Urothelium cell line (cell line): ENCODE measurements at places on chromosomes 1 and 21.
A peak's percentile ranks its signal among the peaks of the same experiment; 100 is the strongest.

DNA sequence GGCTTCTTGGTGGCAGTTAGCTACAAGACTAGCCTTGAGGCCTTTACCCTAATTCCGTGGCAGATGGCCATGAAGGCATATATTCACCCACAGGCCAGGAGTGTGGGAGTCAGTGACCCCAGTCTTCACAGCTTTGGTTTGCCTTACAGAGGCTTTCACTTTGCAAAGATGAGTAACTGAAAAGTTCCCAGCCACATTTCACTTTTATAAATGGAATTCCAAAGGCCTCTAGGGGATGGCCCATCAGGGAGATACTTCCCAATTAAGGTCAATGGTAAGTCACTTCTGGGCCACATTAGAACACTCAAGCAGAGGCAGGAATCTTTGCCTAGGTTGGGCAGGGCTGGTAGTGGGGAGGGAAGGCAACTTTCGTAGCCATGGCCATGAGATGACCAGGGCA lies 13.1 kb upstream of the HEYL start:
- no peak for DNase-seq

DNA sequence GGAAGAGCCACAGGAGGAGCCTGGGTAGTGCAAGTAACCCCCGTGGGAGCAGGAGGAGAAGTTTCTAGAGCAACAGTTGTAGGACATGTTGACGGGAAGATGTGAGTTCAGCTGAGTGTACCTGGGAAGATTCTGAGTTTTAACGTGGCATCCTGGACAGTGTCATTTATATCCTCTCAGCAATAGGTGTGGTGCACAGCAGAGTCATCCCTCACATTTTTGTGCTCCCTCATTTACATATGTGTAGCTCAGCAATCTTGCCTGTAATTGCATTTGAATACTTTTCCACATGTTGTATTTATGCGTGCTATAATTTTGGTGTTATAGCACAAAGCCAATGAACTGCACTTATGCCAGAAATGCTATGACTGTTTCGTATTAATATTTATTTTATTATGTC lies at the start of gene KRTAP13-3:
Gene KRTAP13-3 (minus strand): TSS at position 101 of the 400 bp plus-strand sequence. CDS start 14 bp downstream, at position 87.
- DNase-seq: no peak

DNA sequence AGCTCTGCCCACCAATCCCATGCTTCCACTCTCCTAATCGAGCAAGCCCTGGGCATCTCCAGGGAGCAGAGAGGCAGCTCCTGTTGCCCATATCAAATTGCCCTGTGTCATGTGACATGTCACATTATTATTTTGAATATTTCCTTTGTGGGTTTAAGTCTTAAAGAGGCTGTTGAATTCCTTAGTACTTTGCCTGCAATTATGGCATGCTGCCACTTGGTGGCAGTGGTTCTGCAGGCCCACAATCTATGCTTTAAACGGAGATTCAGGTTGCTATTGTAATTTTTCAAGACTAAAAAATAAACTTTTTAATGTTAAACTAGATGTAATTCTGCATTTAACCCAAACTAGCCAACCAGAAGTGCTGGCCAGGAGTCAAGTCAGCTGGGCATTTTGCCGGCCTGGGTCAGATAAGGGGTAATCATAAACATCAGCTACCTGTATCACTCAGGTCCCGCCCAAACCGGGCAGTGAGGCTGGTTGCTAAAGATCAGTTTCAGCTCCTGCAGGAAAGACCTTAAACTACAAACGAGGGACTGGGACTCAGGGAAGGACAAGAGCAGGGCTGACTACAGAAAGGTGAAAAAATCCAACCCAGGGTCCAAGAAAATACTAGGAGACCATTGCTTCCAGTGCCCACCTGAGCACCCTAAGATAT lies 37.3 kb upstream of the ARHGEF16 start:
- no peak for DNase-seq

DNA sequence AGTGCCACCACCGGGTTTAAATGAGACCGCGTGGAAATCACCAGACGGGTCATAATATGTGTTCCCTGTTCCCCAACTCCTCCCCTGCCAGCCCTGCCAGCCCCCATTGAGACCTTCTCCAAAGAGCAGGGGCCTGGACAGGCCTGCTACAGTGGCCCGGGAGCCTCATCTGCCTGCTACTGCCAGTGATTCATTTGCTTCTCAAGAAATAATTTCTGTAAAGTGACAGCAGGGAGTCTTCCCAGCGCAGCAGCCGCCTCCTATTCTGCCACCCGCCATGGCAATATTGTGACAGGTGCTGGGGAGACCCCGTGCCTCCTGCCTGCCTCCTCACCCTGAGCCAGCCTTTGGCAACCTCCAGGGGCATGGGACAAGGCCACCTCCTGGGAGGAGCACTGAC lies 8.9 kb downstream of the IFFO2 start:
- no peak for DNase-seq

- no peak for DNase-seq
These were observed 96.5 kb upstream of the WNT4 start for GRCh38 chr1:22239378-22239777.

DNA sequence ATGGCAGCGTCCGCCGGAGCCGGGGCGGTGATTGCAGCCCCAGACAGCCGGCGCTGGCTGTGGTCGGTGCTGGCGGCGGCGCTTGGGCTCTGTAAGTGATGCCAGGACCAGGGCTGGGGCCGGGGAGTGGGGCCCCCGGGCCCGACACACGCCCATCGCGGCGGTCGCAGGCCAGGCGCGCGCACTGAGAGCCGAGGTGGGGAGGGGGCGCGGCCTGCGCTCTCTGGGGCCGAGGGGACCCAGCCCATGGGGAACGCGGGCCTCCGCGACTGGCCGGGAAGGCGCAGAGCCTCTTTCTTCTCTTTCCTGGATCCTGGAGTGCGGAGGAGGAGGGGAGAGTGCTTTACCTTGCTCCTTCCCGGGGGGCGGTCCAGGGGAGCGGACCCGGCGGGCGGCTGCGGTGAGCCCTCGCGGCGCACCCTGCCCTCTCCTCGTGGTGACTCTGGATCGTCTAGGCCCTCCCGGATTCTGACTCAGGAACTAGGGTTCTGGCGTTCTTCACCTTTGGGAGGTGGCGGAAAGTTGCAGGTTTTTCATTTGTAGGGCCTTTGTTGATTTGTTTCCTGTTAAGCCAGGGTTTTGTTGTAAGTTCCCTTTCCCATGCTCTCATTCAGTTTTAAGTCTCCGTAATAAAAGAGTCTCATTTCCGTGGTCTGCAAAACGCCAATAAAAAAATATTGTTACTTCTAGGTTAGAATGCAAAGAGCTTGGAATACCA lies 529 bp downstream of the MPZL1 start:
- peak; percentile 60 for DNase-seq

DNA sequence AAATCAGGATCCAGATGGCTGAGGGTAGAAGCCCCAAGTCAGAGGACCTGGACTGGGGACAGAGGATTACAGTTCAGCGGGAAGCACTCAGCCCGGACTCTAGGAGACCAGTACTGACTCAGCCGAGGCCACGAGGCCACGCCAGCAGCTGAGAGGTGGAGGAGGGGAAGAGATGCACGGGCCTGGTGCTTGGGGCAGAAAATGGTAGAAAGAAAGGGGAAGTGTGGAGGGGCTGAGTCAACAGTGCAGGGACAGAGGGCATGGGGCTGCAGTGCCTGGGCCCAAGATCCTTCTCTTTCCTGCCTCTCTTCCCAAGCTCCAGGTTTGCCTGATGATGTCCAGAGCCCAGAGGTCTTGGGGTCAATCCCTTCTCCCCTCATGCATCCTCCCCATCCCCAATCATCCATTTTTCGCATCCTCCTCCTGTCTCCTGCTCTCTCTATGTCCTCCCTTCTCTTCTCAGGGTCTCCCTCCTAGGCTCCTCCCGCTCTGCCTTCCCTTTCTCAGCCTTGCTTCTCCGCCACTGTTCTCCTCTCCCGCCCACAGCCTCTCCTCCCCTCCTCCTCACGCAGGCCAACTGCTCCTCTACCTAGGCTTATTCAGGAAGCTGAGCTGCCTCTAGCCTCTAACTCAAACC lies 7.7 kb downstream of the ARHGEF2 start:
- DNase-seq: no peak

DNA sequence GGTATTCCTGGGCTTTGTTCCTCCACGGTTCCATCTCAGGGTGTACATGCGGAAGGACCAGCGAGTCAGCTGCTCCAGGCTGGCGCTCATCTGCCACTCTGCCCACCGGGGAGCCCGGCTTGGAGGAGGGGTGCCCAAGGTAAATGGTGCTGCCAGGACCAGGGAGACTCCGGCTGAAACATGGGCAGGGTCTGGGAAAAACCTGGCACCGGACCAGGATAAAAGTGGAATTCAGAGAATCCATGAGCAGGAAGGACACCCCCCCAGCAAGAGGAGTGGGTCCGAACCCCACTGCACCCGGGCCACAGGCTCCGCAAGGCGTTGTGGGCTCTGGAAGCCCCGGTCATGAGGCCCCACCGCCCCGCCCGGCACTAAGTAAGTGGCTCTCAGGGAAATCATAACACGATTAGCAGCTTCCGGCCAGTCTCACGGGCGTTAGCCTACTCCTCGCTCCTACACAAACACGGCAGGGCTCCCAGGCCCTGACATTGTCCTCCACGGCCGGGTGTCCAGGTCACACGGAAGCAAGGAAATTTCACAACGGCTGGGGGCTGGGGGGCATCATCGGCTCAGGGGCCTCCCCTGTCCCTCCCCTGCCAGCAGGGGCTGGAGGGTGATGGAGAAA lies 21.1 kb downstream of the MEGF6 start:
- no peak for DNase-seq

GRCh38 chr1:26284597-26285347 lies 4.9 kb downstream of the SH3BGRL3 start:
- DNase-seq: peak; percentile 93

- DNase-seq: no peak
These were observed 57.5 kb upstream of the IL12RB2 start for GRCh38 chr1:67250051-67250653.
